ENCODE measurements at places on chromosomes 7 and 10.

DNA sequence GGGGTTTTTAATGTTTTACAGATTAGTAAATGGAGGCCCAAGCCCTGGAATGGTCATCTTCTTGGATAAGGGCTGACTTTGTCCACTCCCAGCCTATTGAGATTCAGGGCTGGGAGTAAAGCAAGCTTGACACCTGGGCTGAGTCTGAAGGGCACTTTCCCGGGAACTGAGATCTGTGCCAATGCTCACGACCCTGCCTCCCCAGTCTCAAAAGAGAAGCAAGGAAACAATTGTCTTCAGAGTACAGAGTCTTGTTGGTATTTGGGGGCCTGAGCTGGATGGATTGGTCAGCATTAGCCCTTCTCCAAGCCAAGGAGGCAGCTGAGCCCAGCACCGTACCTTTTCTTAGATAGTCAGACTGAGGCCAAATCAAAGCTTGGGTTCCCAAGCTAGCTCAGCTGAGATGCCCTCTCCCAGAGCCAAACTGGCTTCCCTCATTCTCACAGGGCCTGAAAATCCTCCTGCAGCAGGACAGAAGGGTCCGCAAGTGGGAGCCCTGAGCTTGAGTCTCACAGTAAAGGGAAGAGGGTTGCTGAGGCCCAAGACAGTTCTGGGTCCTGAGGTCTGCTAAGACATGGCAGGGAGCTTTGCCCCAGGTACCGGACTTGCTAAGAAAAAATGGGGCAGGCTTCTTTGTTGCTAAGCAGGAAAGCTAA, 3.7 kb downstream of the DDIT4 start:
- DNase-seq: no peak

GRCh38 chr7:116772423-116772863, 89.9 kb upstream of the CAPZA2 start:
- DNase-seq: no peak

DNA sequence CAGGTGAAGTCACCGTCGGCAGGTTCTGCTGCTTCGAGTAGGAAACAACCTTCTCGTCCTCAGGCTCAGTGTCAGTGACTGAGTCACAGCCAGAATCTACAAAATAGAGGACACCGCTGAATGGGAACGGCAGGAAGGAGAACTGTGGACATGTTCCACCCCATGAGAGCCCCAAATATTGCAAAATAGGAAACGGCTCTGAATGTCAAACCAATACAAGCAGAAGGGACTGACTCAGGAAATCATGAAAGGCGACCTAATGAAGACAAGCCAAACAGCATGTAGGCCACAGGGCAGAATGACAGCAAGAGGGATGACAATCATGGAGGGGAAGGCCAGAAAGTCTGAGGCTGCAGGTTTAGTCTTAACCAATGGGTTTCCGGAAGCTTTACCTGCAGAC, 63.5 kb downstream of the PIK3AP1 start:
- no peak for DNase-seq

DNA sequence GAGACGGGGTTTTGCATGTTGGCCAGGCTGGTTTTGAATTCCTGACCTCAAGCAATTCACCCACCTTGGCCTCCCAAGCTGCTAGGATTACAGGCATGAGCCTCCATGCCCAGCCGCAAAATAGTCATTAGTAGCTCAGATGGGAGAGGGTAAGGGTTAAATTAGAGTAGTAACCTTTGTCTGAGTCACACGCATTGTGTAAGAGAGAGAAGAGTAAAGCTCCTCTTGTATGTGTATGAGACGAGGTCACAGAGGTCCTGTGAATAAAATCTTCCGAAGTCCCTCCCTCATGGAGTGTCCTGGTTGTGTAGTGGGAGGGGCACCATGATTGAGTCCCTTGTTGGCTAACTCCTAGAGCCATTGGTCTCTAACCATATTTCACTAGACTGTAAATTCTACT, 85.2 kb upstream of the CDC14C start:
- DNase-seq: no peak

DNA sequence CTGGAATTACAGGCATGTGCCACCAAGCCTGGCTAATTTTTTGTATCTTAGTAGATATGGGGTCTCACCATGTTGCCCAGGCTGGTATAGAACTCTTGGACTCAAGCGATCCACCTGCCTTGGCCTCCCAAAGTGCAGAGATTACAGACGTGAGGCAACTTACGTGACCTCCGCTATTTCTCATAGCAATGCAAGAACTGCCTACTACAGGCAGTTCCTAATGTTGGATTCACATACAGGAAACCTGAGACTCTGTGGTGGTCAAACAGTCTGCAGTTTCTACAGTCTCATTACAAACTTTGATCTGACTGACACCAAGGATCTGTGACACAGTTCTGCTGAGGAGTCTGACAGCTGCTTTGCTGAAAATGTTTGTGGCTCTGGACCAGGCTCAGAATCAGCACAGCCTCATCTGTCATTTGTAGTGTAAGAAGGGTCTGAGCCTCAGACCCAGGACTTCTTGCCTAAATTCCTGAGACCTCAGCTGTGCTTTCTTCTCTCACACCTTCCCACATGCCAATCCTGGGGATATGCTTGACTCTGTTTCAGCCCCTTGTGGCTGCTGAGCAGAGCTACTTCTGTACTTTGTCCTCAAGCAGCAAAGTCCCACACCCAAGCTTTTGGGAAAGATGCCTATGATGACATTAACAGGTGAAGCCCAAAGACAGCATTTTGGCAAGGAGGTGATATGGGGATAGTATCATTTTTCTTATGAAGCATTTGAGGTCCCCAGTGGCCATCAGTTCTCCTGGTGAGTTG, 48.0 kb upstream of the CYP2C9 start:
- no peak for DNase-seq

- DNase-seq: peak; percentile 28
These were observed 222.4 kb downstream of the RPS24 start for GRCh38 chr10:78255796-78256638.

DNA sequence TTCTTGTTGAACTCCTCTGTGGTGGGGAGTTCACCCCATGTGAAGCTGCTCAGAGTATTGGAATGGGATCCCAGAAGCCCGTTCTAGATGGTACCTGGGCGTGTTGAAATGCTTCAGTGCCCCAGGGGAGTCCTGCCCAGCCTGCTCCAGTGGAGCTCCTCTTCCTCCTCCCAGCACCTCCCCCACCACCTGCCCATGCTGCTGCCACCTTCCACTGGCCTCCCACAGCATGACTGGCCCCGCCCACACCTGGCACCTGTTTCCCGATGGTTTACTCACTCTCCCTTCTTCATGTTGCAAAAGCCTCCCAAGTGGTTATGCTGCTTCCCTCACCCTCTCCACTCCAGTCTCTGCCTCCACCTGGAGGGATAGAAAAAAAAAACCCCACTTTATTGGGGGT, 32.2 kb upstream of the PCBD1 start:
- no peak for DNase-seq
